ENCODE measurements at places on chromosomes 11 and 22. TPM values are rescaled to one million over a fixed set of nuclear protein-coding genes. Genes with fewer than 3 reads are reported as not detected.
A peak's percentile ranks its signal among the peaks of the same experiment; 100 is the strongest.

PRPF19 gene
- 181 TPM for total RNA-seq

KBTBD3 gene
- 3.8 TPM for total RNA-seq

FGF19 gene
- not detected for total RNA-seq

ART5 gene
- total RNA-seq = not detected

DNA sequence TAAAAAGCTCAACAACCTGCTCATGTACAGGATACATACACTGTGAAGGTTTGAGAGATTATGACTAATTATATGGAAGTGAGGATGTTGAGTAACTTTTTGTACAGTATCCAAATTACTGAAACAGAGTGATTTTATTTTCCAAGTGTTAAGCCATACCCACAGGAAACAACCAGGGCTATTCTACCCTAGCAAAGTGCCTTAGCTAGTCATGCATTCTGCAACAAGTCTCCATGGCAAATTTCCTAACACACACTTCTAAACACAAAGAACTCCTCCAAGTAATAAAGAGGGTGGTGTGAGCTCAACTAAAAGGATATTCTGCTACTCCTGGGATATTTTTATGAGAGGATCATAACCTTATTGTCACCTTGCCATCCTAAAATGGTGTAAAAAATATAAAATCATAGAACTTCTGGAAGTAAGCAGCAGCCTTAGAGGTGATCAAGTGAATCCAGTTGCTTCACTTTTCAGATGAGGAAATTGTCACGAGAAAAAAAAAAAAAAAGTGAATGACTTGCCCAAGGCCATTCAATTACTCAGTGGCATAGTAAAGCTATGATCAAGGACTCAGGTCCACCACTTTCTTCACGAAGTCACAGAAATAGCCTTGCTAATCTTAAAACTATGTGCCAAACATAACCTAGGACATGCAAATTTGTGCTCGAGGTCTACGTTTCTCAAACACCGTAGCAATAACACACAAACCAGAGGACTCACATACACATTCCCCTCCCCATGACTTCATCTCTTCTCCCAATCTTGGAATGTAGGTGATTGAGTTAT lies 4.2 kb downstream of the LGR4 start:
- no peaks in the 10 kb centered on the region for H3K27me3 ChIP-seq
- H3K36me3 ChIP-seq = no peaks in the 10 kb centered on the region
- DNase-seq = no peak
- H3K4me3 ChIP-seq = no peak overlapping the region
- peaks cover 8% of the 10 kb centered on the region for H3K4me1 ChIP-seq
- H3K27ac ChIP-seq = no peak overlapping the region

DNA sequence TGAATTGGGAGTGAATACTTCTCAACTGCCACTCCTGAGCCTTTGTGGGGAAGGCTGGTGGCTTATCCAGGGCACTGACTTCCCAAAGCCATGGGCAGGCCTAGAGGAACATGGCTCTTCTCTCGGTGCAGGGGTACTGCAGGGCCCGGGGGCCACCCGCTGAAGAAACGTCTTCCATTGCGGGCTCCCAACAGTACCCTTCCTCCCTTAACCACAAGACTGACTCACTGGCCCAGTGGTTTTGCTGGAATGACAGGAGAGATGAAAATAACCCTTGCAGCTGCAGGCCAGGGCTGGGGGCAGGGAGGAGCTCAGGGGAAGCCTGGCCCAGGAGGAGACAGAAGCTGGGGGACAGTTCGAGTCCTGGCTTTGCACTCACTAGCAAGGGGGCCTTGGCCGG lies 13.5 kb downstream of the TXN2 start:
- H3K4me1 ChIP-seq = peaks cover 24% of the 10 kb centered on the region
- DNase-seq = no peak
- no peak overlapping the region for H3K4me3 ChIP-seq
- H3K27ac ChIP-seq = peak overlapping the region; percentile 82
- no peaks in the 10 kb centered on the region for H3K27me3 ChIP-seq
- H3K36me3 ChIP-seq = no peaks in the 10 kb centered on the region

- no peak overlapping the region for H3K4me3 ChIP-seq
- no peak overlapping the region for H3K27ac ChIP-seq
- H3K4me1 ChIP-seq = no peaks in the 10 kb centered on the region
- no peaks in the 10 kb centered on the region for H3K36me3 ChIP-seq
- H3K27me3 ChIP-seq = no peaks in the 10 kb centered on the region
- DNase-seq = no peak
These were observed 7.0 kb upstream of the SIDT2 start for GRCh38 chr11:117171404-117172061.

DNA sequence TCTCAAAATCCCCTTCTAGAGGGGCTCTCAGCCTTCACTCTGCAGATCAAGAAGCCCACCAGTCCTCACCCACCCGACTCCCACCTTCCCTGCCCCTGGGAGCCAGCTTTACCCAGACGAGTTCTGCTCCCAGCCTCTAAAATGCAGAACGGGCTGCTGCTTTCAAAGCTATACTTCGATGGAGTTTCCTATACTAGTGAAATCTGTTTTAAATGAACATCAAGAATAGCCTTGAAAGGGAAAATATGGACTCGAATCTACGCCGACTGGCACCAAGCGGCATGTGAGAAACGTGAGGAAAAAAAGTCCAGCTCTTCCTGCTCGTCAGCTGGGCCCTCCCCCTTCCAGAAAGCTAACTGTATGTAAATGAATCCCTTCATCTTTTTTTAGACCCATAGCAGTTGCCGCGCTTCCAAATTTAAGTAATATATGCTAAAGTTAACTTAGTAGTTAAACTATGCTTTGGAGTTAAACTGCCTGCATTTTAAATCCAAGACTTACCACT lies 211.7 kb downstream of the NTM start:
- no peaks in the 10 kb centered on the region for H3K36me3 ChIP-seq
- no peak overlapping the region for H3K27ac ChIP-seq
- no peak for DNase-seq
- H3K4me3 ChIP-seq = no peak overlapping the region
- no peaks in the 10 kb centered on the region for H3K27me3 ChIP-seq

DNA sequence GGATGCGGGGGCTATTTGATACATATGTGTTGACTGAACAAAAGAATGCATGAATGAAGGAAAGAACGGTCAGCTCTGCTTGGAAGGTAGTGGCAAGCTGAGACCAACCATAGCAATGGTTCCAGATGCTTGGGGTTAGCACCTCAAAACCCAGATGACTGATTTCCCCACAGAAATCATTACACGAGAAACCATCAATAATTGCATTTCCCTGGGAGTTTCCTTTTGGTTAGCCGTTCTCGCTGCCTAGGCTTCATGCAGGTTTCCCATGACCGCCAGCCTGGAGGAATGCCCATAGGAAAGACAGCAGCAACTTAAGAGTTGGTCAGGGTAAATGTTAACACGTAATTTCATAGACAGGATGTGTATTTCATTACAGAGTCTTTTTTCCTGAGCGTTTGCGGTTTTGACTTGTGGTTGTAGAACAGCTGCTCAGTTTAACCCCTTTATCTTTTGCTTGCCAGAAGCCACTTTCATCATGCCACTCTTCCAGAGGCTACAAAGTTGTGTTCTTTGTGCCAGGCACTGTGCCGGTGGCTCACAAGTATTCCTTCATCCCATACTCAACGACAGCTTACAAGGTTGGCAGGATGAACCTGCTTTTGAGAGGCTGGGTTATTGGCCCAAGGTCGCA lies 2.8 kb downstream of the IL17RA start:
- H3K36me3 ChIP-seq = no peaks in the 10 kb centered on the region
- H3K27ac ChIP-seq = no peak overlapping the region
- no peak for DNase-seq
- no peak overlapping the region for H3K4me3 ChIP-seq

- no peak overlapping the region for H3K4me3 ChIP-seq
- H3K27ac ChIP-seq = no peak overlapping the region
- no peaks in the 10 kb centered on the region for H3K4me1 ChIP-seq
- DNase-seq = no peak
- H3K27me3 ChIP-seq = no peaks in the 10 kb centered on the region
- no peaks in the 10 kb centered on the region for H3K36me3 ChIP-seq
These were observed 44.6 kb downstream of the KCNQ1OT1 start for GRCh38 chr11:2655016-2655719.

- no peak for DNase-seq
- H3K4me3 ChIP-seq = no peak overlapping the region
- no peak overlapping the region for H3K27ac ChIP-seq
- H3K27me3 ChIP-seq = no peaks in the 10 kb centered on the region
- H3K36me3 ChIP-seq = no peaks in the 10 kb centered on the region
These were observed 20.8 kb downstream of the KRTAP5-6 start for GRCh38 chr11:1717745-1718144.

DNA sequence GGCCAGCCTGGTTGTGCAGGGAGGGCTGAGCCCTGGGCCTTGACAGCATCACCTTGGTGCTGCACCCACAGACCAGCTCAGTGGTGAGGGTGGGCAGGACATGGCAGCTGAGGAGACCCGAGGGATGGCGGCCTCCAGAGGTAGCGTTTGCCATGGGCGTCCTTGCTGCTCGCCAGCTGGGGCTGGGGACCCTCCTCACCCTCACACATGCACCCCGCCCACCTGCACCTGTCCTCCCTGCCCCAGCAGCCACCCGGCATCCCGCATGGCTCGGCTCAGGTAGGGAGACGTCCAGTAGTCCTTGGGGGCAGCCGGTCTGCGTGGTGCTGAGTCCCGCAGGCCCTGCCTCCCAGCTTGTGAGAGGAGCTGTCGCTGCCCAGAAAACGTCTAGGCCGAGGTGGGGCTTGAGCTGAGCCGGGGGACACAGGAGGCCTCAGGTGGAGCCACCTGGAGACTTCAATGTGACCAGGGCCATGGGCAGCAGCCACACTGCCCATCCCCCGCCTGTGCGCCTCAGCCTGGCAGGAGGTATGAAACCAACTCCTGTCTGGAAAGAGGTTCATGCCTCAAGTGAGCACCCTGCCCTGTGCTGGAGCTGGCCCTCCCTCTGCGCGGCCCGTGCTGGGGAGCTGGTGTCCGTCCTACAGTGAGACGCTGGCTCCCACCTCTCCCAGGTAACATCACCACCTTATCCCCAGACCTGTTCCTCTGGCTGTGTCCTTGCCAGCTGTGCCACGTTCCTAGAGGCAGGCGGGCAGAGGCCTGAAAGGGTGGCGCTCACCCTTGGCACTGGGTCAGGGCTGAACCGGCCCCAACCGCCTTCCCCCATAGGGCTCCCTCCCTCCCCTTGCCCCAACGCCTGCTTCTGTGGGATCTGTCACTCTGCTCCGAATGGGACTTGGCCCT lies 3.3 kb upstream of the TRABD start:
- H3K4me3 ChIP-seq = no peak overlapping the region
- DNase-seq = peak; percentile 80
- no peaks in the 10 kb centered on the region for H3K36me3 ChIP-seq
- no peaks in the 10 kb centered on the region for H3K27me3 ChIP-seq
- H3K4me1 ChIP-seq = peaks cover 8% of the 10 kb centered on the region

All from prostate gland (tissue), 2 donors.